ENCODE measurements at places on chromosomes 4 and X.
A peak's percentile ranks its signal among the peaks of the same experiment; 100 is the strongest.

- DNase-seq: no peak
Measured at GRCh38 chrX:130080791-130081367, 29.4 kb downstream of the ELF4 start.

GRCh38 chrX:134010690-134011089, 25.3 kb upstream of the GPC3 start:
- DNase-seq: no peak

- no peak for DNase-seq
Measured at GRCh38 chr4:59994118-59994517, 1206.0 kb upstream of the ADGRL3 start.

GRCh38 chr4:110510955-110511544, 35.1 kb downstream of the ENPEP start:
- DNase-seq: peak; percentile 68

GRCh38 chr4:66252291-66252690, 582.0 kb upstream of the EPHA5 start:
- no peak for DNase-seq

- no peak for DNase-seq
Measured at GRCh38 chrX:136783159-136783558, 2.4 kb upstream of the ARHGEF6 start.

- DNase-seq: no peak
Measured at GRCh38 chrX:40373641-40374040, 207.1 kb upstream of the ATP6AP2 start.

- DNase-seq: no peak
Measured at GRCh38 chr4:102589743-102590142, 88.6 kb downstream of the NFKB1 start.

DNA sequence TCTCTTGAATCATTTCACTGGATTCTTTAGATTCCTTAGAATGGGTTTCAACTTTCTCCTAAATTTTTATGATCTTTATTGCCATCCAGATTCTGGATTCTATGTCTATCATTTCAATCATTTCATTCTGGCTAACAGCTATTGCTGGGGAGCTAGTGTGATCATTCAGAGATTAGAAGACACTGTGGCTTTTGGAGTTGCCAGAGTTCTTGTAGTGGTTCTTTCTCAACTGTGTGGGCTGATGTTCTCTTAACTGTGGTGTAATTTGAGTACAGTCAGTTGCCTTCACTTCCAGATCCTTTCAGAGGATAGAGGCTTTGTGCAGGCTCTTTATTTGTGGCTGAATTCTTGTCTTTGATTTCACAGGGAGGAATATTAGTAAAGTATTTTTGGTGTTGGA, 12.1 kb upstream of the CSN2 start:
- DNase-seq: no peak

- no peak for DNase-seq
Measured at GRCh38 chr4:81031796-81032551, 1.5 kb downstream of the BMP3 start.

DNA sequence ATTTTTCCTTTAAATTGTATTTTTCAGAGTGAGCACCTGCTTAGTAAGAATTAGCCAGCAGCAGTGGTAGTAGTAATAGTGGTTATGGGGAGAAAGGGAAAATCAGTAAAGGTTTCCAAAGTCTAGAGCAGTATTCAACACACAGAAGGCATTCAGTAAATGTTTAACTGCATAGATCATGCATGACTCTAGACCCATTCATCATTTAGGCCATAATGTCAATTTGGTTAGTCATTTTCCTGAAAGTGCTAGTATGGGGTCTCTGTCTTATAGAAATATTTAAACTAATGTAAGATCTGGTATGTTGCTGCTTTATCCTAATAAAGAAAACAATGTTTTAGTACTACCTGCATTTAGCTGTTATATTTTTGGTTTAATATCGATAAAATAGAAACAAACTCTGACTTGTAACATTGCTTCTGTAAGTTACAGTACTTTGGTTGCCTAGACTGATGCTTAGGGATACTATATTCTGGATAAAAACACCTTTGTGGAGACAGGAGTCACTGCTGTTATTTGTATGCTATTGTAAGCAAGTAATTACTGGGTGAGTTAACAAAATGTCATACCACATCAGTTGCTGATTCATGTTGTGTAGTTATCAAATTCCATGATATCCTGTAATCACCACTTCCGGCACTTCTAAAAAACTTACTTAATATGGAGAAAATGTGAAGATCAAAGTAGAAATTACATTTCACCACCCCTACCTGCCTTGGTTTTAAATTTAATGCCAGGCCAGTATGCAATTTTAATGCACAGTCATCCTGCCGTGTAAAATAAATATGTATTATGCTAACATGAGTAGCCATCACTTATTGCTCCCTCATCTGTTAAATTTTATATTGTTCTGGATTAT, 115.8 kb upstream of the BMPR1B start:
- no peak for DNase-seq

DNA sequence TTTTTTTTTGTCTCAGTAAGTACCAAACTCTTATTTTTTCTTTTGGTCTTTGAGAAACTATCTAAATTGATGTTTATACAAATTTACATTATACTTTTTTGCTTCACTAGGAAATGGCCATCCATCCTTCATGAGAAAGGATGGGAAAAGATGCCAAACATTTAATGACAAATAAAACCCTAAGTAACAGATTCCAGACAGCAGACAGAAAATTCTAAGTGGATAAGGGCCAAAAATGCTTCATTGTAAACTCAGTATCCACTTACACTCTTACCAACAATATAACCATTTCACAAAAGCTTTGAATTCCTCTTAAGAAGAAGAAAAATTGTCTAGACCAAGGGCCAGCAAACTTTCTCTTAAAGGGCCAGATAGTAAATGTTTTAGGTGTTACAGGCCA, 3.5 kb downstream of the GUCY1B1 start:
- DNase-seq: no peak

DNA sequence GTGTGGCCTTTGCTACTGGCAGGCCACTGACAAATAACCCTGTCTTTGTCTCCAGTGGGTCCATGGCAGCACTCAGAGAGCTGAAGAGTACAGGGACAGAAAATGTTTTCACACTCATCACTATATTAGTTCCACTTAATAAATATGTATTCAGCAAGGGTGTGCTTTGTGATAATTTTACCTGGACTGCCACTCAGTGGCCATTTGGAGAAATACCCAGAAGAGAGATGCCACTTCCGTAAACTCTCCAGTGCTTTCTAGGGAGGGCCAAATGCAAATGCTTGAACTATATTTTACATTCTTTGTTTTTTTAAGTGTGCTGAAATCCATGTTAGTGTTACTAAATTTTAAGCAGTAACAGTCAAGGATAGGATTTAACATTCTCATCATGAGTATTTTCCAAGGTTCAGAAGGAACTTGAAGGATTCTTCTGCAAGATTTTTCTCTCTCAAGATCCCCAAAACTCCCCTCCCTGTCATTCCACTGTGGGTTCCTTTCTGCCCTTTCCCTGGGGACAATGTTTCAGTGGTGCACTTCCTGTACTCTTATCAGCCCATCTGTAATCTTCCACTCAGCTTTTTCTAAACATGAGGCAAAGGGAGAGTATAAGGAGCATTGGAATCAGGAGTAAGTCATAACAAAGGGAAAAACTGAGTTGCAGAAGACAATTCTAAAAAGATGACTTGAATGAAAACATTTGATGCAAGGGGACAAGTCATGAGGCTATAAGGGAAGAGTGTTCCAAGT, 46.0 kb downstream of the TFDP3 start:
- no peak for DNase-seq

- DNase-seq: no peak
Measured at GRCh38 chr4:125979950-125980349, 665.2 kb downstream of the FAT4 start.

GRCh38 chr4:8171984-8172924, 13.6 kb upstream of the ABLIM2 start:
- DNase-seq: no peak

DNA sequence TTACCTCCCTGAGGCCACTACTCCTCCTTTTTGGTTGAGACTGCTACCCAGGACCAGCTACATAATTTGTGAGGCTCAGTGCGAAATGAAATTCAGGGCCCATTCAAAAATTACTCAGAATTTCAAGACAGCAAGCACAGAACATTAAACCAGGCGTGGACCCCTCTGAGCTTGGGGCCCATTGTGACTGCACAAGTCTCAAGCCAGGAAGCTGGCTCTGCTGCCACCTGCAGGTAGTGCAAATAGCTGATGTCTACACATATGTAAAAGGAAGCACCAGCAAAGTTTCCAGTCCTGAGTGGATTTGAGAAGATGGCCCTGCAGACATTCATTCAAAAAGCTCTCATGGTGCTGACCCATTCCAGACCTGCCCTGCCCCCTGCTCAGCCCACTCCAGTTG, 213.4 kb upstream of the LNX1 start:
- DNase-seq: no peak

DNA sequence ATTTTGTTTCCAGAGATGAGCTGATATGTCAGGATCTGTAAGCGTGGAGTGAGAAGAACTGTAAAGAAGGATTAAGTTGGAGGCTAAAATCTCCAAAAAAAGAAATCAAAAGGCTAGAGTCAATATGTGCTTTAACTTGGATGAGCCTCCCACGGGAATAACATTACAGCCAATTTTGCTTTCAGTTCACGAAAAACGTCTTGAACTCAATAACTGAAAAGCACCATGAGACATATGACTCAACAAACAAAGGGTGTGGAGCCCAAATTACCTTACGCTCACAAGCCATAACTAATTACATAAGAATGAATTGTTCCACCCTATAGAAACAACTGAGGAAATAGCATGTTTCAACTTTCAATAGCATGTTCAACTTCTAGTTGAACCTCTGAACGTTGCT, 22.3 kb downstream of the TMPRSS11D start:
- DNase-seq: no peak

GRCh38 chr4:142373610-142374009, 472.5 kb downstream of the INPP4B start:
- no peak for DNase-seq

DNA sequence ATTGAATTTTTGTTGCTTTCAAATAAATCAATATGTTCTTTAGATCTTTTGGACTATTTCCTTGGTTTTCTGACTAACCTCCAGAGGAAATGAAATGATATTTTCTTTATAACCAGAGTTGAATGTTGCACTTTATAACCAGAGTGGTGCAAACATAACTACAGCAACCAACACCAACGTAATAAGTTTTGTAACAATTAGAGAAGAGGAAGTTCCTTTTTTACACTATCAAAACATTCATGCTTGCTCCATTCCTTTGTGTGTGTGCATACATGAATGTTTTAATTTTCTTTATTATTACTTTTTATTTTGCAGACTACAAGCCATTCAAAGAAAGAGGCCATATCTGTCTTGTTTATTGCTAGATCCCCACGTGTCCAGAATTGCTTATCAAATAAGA, 193.0 kb upstream of the PPP3CA start:
- no peak for DNase-seq

DNA sequence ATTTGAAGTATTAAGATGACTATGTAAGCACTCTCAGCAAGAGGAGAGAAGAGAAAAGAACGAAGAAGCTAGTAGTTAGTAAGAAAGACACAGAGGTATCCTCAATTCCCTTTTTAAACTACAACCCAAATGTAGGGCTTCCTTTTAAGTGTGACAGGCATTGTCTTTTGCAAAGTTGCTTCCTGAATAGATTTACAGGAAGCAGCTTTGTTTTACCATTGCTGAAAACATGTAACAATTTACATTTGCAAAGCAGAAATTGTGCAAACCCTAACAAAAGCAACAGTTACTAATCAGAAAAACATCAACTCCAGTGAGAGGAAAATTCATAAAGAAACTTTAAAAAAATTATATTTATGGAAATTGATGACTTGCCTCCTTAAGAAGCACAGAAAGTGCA, 96.4 kb downstream of the FAM13A start:
- DNase-seq: no peak

- DNase-seq: peak; percentile 52
Measured at GRCh38 chr4:111283066-111283677, 660.3 kb upstream of the PITX2 start.

- no peak for DNase-seq
Measured at GRCh38 chr4:184460499-184461285, 13.7 kb downstream of the IRF2 start.

- no peak for DNase-seq
Measured at GRCh38 chrX:29447867-29448266, 767.5 kb upstream of the MAGEB2 start.

DNA sequence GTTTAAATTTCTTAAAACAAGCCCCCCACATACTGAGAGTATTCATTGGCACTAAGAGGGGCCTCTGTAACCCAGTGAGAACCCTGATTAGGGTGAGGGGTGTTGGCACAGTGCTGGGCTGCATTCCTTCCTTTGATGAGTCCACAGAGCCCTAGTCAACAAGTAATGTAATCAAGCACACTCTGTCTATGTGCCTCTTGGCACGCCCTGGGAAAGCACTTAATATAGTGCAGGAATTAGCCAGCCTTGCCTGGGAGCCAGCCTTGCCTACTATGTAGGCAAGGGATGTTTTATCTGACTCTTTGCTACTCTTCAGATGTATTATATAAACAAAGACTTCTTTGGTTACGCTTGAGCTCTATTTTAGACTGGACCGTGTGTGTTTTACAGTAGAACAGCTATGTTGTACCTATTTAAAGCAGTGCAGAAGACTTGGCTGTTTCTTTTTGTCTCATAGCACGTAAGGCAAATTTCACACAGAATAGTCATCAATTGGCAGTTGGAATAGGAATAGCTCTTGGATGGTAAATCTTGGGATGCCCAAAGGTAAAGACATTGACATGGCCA, 64.3 kb downstream of the FRAS1 start:
- DNase-seq: no peak

DNA sequence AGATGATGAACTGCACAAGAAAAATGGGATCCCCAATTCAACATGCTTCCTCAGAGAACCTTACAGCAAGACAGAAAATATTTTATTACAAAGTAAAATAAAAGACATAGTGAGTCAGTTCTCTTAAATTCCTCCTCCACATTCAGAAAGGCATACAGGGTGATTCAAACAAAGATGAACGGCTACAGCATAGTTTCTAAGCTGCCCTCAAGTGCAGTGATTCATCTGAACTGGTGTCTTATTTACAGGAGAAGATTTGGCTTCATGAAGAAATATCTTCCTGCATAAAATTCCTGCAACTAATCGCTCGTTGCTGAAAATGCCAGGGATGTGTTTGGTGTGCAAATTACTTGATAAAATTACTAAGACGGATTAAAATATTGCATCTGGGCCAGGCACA, 103.6 kb downstream of the PRKX start:
- DNase-seq: no peak

DNA sequence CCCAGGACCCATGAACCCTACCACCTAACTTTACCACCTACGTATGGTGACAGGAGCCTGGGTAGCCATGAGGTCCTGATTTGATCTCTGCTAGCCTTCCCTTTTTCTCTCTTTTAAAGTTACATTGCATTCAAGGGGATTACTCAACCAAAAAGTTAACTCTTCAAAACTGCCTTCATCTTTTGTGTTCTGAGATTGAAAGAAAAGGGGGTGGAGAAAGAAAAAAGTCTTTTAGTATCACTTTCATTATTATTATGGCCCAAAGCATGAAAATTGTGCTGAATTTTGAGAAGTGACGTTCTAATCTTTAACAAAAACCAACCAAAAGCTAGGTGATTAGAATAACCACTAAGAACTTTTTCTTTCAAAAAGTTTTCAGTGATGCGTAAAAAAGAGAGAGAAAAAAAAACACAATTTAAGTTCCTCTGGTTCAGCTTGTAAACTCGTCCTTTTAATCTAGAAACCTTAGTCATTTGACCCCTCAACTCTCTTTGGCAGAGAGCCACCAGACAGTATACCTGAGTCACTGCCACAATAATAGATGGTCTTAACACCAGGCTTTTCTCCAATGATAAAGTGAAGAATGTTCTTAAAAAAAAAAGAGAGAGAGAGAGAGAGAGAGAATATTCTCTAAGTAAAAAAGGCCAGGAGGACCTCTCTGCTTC, 347.4 kb upstream of the FGF13 start:
- DNase-seq: no peak
